MCF 10A (cell line): ENCODE measurements at places on chromosomes 5 and 9. TPM values are rescaled to one million over a fixed set of nuclear protein-coding genes. Genes with fewer than 3 reads are reported as not detected.

The RAD17 gene
- 21.9 and 25.9 TPM in 2 replicates for total RNA-seq

The ZNF879 gene
- total RNA-seq = 1.3 and 1.8 TPM in 2 replicates

The OMD gene
- total RNA-seq = 0.61 and 1.4 TPM in 2 replicates

The MEIKIN gene
- total RNA-seq = not detected in 2 replicates

The ADAMTS2 gene
- total RNA-seq = 0.17 TPM in 1 of 2 replicates, not detected in the other

The RFESD gene
- total RNA-seq = 4.2 and 5.9 TPM in 2 replicates

The FAM169A gene
- 13.5 and 14.3 TPM in 2 replicates for total RNA-seq

The FCN2 gene
- not detected in 2 replicates for total RNA-seq

The GALNT12 gene
- total RNA-seq = not detected in 2 replicates

The PCDH1 gene
- 9.9 and 15.7 TPM in 2 replicates for total RNA-seq
